ENCODE measurements at places on chromosomes 2 and 18.

DNA sequence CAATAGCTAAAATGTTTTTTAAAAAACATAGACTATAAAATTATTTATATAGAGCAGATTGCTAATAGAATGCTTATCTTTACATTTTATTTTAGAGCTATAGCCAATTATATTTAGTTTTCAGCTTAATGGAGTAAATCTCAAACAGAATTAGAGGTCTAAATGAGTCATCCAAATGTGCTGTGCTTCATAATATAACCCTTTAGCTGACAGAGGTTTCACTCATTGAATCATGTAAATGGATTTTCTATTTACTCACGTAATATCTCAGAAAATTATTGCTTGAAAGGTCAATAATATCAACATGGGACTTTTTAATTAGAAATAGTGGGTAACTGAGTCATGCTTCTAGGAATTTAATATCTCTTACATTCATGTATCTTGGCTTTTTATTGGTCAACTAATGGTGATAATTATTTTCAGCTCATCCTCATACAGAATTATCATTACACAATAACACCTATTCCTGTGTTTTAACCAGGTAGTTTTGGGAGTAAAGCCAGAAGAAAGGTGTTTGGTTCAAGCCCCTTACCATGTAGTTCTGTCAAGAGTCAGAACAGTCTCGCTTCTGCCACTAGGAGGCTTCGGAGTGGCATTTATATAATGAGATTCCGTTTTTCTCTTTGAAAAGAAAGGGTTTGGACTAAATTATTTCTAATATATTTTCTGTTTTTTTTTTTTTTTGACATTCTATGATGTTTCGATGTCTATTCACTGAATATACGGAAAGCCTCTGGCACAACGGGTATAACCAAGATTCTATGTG is 217.6 kb downstream of the CDH7 start:
- DNase-seq, result no peak

- DNase-seq, result no peak
These were observed 5.0 kb downstream of the RAB6C start for GRCh38 chr2:129984426-129984825.

DNA sequence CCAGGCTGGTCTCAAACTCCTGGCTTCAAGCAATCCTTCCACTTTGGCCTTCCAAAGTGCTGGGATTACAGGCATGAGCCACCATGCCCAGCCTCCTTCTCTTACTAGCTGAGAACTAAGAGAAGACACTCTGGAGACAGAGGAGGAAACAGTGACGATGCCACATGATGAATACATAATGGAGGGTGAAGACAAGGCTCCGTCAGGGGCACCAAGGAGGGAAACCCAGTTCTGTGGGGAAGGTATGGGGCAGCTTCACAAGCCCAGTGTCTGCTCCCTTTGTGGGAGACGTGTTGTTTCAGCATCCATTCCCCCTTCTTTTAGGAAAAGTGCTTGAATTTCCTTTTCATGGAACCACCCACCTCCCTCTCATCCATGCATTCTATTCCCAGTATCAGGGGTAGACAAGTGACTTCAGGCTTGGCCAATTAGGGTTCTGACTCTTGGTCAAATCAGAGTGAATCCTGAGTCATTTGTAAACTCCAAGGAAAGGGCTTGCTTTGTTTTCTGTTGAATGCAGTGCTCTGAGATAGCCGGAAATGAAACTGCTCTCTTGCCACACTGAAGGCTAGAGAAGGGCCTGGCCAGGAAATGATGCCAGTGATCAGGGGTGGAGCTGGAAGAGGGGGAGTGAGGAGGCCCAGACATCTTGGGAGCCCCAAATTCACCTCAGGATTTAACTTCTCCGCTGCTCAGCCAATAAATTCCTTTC is 23.7 kb downstream of the TMEM127 start:
- no peak for DNase-seq

DNA sequence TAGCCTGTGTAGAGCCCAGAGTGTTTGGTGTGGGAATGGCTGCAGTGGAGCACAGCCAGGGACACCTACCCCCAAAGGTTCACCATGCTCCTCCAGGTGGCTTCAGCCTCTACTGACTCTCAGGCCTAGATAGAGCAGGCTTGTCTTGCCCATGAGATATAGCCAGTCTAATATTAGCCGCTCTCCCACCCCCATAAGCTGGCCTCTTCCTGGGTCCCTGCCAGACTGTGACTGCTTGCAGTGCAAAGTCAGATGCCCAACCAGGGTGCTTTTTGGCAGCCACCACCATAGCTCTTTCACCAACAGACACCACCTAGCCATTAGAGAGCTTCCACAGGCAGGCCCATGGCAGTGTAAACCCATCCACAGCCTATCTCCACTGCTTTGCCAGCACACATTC is 405.3 kb downstream of the MBD2 start:
- no peak for DNase-seq

DNA sequence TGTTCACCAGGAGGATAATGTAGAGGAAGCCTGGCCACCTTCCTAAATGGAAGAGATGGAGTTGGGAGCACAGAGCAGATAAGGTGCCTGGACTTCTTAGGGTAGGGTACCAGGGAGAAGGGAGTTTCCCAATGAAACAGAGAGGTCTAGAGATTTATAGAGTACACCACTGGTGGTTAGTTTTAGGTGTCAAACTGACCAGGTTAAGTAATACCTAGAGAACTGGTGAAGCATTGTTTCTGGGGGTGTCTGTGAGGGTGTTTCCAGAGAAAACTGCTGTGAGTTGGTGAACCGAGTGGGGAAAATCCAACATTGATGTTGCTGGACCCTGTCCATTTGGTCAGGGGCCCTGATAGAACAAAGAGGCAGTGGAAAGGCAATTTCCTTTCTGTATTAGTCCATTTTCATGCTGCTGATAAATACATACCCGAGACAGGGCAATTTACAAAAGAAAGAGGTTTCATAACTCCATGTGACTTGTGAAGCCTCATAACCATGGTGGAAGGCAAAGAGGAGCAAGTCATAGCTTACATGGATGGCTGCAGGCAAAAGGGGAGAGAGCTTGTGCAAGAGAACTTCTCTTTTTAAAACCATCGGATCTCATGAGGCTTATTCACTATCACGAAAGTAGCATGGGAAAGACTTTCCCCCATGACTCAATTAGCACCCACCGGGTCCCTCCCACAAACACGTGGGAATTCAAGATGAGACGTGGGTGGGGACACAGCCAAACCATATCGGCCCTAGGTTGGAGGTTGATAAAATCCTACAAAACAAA is 260.8 kb downstream of the CBLN2 start:
- DNase-seq, result no peak

All from coronary artery (tissue), 2 donors.